NCI-H2227 treated with DMSO at 0.1 percent for 48 hours (cell line): ENCODE measurements at places on chromosomes 2 and 18.
A peak's percentile ranks its signal among the peaks of the same experiment; 100 is the strongest.

GRCh38 chr2:56109994-56110393 lies 73.8 kb upstream of the CCDC85A start:
- DNase-seq, result peak; percentile 56

- no peak for DNase-seq
Measured at GRCh38 chr18:67475673-67476072, 40.8 kb downstream of the DSEL start.

DNA sequence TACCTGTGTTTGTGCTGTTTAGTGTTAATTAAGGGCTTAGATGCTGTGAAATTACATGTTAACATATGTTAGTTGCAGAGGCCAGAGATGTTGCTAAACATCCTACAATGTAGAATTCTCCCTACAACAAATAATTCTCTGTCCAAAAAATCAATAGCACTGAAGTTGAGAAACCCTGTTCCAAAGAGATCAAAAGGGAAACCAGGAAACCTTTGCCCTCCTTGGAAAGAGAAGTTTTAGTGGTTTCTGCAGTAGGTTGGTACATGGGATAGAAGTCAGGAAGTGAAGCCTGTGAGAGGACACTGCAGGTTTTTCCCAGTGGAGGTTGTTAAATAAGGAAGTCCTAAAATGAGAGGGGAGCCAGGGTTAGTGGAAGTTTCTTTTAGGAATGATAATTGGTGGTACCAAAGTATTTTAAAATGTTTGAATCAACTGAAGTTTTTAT lies 6.3 kb upstream of the RMDN2 start:
- no peak for DNase-seq

DNA sequence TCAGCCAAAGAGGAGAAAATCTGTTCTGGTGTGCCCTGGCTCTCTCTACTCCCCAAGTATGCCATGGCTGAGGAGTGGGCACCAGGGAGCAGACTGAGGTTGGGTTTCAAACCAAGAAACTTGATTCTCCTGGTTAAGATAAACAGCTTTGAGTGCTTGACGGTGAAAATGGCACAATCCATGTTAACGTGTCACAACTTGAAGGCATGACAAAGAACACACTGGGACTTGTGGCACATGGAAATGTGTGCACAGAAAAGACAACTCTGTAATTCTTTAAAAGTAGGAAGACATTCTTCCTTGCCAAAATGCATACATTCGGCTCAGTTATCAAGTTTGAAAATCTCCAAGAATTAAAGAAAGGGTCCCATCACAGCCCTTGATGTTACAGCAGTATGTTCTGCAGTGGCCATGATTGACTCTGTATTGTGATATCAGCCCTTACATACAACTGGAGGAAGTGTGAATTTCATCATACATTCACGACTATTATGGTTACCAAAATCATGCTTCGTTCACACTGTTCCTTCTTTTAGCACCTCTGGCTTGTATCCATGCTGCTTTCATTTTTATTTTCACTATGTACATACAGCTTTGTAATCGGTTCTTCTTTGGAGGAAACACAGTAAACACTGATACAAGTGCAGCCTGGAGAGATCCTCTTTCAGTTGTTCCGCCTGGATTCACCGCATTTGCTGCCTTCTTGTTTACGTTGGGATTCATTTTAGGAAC lies 15.6 kb upstream of the ACTG2 start:
- DNase-seq, result no peak

DNA sequence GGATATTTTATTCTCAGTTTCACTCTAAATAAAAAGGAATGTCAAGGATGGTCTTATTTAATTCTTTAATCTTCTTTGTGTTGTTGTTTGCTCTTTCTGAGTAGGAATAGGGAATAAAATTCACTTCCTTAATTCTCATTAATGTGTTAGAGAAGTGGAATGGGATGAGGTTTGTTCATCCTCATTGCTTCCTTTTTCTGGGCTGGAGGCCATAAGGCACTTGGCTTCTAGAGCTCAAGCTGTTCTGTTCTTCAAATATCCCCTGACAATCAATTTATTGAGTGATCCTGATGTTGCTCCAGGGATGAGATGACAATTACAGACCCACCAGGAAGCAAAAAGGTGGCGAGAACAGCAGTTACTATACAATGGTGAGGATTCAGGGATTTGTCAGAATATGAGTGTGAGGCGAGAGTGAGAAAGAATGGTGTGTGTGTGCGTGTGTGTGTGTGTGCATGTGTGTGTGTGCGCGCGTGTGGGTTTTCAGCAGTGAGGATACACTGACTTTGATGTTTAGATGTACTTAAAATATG lies 557.6 kb upstream of the FANCL start:
- DNase-seq, result no peak

DNA sequence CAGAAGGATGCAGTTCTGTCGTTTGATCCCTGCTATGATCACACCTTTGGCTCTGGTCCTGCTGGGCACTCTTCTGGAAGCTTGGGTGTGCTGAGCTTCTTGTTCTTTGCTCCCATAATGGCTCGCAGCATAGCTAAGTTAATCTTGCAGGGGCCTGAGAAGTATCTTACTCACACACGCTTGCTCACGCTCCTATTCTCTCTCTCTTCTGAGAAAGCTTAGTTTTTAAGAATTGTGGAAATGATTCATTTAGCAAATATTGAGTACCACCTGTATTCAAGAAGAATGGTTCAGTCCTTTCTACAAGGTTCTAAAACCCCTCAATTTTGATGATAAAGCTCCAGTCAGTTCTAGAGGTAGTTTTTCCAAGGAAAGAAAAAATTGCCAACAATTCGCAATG lies 40.6 kb downstream of the XRCC5 start:
- DNase-seq, result no peak

DNA sequence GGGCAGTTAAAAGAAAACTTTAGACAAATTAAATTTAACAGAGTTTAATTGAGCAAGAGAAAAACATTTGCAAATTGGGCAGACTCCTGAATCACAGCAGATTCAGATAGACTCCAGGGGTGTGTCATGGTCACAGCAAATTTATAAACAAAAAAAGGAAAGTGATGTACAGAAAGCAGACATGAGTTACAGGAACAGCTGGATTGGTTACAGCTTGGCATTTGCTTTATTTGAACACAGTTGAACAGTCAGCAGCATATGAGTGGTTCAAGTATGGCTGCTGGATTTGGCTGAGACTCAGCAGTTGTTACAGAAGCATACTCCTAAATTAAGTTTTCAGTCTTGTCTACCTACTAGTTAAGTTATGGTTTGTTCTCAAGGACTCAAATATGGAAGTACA lies 82.3 kb upstream of the NYAP2 start:
- no peak for DNase-seq

DNA sequence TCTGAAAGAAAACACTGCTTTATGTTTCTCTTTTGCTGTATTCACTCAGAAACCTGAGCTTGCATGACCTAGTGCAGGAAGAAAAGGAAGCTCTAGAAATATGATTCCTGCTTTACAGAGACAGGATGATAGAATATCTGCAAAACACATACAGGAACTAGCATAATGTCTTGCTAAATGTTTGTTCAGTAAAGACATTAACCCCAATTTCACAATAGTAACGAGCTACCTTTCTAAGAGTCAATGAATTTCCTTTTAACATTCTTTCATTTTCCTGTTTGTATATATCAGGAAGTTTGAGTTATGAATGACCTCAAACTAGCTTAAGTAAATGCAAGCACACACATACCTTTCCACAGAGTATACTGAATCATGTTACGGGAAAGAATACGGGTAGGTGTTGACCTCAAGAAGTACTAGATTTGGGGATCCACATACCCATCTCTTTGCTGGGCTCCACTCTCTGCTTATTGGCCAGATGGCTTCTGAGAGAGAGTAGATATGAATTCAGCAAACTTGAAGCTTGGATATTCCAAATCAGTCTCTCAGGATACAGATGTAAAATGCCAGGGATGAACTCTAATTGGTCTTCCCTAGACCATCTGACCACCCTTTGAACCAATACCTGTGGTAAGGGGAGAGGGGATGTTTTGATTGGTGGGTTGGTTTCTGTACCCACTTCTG lies 18.2 kb upstream of the ACSL3 start:
- DNase-seq, result no peak

- DNase-seq, result no peak
Measured at GRCh38 chr18:55501579-55501978, 86.4 kb downstream of the TCF4 start.

GRCh38 chr18:49631146-49631866 lies 69.4 kb downstream of the LIPG start:
- DNase-seq, result no peak

- DNase-seq, result no peak
Measured at GRCh38 chr2:191927991-191928390, 81.1 kb upstream of the CAVIN2 start.

- no peak for DNase-seq
Measured at GRCh38 chr2:163133602-163134001, 295.0 kb upstream of the KCNH7 start.

DNA sequence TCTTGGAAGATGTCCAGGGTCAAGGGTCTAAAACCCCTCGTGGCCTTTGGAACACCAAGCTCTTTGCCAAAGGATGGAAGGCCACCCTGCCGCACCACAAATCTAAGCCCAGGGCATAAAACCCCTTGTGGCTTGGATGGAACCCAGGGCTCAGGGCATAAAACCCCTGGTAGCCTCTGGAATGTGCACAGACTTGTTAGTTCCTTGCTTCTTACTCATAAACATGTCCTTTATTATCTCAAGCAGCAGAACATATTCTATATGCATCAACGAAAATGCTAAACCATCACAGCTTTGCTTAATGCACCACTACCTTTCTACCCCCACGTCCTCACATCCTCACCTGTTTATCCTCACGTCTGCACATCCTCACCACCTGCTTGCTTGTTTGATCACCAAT lies 998.0 kb downstream of the DSC3 start:
- no peak for DNase-seq

DNA sequence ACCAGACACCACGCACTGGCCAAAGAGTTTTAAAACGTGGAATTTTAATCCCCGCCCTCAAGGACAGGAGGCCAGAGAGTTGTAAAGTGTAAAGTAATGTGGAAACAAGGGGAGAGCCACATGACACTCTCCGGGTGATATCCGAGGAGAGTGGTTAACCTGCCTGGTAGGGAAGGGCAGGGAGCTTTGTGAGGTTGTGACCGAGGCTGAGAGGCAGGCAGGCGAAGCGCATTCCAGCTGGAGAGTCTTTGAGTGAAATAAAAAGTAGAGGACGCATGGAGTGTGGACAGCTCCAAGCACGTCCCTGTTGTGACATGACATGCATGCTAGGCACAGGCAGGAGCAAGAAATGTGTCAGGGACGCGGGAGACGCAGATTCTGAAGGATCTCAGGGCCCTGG lies 539.5 kb downstream of the RNF144A start:
- DNase-seq, result no peak

- DNase-seq, result no peak
Measured at GRCh38 chr2:99898336-99899048, 243.9 kb downstream of the AFF3 start.

DNA sequence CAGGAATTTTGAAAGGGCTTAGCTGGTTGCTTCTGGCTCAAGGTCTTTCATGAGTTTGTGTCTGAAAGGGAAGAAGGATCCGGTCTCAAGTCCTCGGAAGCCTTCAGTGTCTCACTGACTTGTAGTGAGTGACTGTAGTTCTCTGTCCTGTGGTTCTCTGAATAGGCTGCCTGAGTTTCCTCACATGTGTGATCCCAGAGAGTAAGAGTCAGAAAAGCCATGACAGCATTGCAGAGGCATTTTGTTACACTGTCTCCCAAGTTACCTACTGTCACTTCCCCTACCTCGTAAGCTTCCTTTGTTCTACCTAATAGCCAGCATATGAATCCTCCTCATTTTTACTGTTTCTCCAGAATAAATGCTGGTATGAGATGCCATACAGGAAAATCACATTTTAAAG lies 709.1 kb upstream of the CHAC2 start:
- no peak for DNase-seq

DNA sequence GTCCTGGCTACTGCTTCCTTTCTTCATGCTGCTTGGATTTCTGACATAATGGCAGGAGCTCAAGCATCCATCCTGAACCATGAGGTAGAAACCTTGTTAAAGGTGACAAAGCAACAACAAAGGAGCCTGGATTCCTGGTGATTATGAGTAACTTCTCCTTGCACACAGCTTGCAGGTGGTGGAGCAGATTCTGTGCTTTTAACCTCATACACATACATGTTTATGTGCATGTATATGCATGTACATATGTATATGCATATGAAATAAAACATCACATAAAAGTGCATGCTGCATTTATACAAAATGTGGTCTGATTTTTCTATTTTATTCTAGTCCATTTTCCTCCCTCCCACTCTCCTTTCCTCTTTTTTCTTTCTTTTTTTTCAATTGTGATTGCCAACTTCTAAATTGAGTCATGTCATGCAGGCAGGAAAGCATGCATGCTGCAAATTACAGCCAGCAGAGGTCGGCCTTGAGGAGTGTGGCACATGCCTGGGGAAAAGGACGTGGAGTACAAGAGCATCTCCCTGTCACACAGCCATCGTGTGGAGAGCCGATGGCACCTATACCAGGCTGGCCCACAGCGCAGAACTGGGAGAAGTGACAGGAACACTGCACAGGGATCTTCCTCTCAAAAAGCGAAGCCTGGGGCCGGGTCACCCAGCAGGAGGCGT lies 17.9 kb downstream of the LCT start:
- no peak for DNase-seq

DNA sequence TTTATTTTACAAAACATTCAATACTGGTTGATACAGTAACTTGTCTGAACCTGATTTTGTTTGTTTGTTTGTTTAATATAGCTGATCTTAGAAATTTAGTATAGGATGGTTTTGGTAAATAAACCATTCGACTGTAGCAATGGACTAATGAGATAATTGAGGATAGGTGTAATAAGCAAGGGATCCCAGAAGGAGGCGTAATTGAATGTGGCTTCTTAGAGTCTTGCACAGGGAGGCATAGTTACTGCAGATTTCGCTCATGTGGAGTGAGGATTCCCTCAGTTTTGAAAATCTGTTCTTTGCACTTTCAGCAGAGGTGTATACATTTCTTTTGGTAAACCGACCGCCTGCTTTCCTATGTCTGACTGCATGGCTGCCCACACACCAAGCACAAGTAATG lies 709.6 kb downstream of the SOCS6 start:
- DNase-seq, result no peak

- DNase-seq, result no peak
Measured at GRCh38 chr2:153394686-153395085, 83.9 kb downstream of the RPRM start.

DNA sequence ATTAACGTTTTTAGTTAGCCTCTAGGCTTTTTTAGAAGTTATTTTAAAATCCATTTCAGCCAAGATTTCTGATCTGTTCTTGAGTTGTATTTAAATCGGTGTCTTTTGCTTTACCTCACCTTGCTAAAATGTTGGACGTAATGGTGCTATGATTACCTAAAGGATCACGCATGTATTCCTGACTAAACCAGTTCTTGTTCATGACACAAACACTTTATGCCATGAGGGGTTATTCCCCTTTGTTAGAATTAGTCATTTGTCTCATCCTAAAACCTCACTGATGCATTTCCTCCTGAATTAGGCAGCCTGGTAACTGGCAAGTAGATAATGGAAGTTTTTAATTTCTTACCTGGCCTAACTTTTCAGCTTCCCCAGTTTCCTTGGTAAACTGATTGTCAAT lies 185.4 kb upstream of the TANK start:
- DNase-seq, result no peak

- DNase-seq, result peak; percentile 12
Measured at GRCh38 chr2:241559323-241560161, 997 bp downstream of the BOK start.

GRCh38 chr2:200264631-200265030 lies 41.9 kb upstream of the SPATS2L start:
- DNase-seq, result no peak
